ENCODE measurements at places on chromosomes 1 and 21.

DNA sequence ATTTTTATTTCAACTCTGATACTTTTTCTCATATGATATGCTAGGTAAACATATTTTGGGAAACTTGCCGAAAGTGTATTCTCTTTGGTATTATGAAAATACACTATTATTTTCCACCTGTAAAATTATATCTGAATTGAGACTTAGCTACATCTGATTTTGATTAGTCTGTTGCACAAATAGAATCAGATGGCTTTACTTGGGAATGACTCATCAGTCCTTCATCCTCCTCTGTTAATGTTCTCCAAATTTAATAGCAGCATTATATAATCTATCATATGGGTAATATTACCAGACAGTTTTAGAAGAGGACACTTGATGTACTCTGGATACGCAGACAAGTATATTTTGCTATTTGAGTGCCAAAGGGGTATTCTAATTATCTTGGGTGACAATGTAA lies 245.3 kb downstream of the CTH start:
- no peak for DNase-seq

GRCh38 chr1:107175102-107175909 lies 34.5 kb downstream of the NTNG1 start:
- DNase-seq = no peak

GRCh38 chr1:15953791-15954241 lies 22.1 kb downstream of the ZBTB17 start:
- DNase-seq = no peak

DNA sequence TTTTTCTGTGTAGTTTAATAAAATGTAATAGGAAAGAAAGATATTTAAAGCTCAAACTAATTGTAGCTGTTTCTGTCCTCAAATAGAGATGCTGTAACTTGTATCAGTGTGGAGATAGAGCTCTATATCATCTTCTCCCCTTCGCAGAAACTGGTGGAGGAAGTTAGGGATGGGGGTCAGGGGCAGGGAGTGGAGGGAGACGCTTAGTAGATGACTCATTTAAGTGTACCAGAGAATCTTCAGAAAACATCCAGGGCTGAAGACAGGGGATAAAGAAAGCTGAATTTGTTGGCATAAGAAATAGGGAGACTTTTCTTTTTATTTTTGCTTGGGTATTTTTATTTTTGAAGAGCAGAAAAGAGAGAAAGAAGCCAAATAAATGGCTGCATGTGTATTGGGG lies 282.6 kb upstream of the DPYD start:
- DNase-seq = no peak

GRCh38 chr1:63980740-63981407 lies 207.1 kb downstream of the ROR1 start:
- DNase-seq = no peak
